Colonic mucosa (tissue), 4 donors: ENCODE measurements at places on chromosomes 7 and 10. TPM values are rescaled to one million over a fixed set of nuclear protein-coding genes. Genes with fewer than 3 reads are reported as not detected.

- no peaks in the 10 kb centered on the region for H3K36me3 ChIP-seq
- H3K4me3 ChIP-seq: no peak overlapping the region
- no peaks in the 10 kb centered on the region for H3K4me1 ChIP-seq
- DNase-seq: no peak
- H3K27ac ChIP-seq: no peak overlapping the region
Measured at GRCh38 chr10:27637601-27638000, 108.0 kb downstream of the MKX start.

Gene ASZ1
- total RNA-seq: not detected

GRCh38 chr10:86018735-86019058, 347.9 kb downstream of the GRID1 start:
- H3K4me1 ChIP-seq: no peaks in the 10 kb centered on the region
- no peak overlapping the region for H3K4me3 ChIP-seq
- no peaks in the 10 kb centered on the region for H3K36me3 ChIP-seq
- H3K27me3 ChIP-seq: no peaks in the 10 kb centered on the region
- H3K27ac ChIP-seq: no peak overlapping the region

Gene FAM149B1
- 14.0 TPM for total RNA-seq
